Adrenal gland (tissue), 19 donors: ENCODE measurements at places on chromosomes 6 and 20. TPM values are rescaled to one million over a fixed set of nuclear protein-coding genes. Genes with fewer than 3 reads are reported as not detected.

The TTLL9 gene
- 0.40 TPM for polyA plus RNA-seq

GRCh38 chr6:11367638-11368199 is 135.3 kb upstream of the NEDD9 start:
- DNase-seq = no peak

- DNase-seq = no peak
Observed at GRCh38 chr6:43367245-43367984, 2.0 kb downstream of the ZNF318 start.

DNA sequence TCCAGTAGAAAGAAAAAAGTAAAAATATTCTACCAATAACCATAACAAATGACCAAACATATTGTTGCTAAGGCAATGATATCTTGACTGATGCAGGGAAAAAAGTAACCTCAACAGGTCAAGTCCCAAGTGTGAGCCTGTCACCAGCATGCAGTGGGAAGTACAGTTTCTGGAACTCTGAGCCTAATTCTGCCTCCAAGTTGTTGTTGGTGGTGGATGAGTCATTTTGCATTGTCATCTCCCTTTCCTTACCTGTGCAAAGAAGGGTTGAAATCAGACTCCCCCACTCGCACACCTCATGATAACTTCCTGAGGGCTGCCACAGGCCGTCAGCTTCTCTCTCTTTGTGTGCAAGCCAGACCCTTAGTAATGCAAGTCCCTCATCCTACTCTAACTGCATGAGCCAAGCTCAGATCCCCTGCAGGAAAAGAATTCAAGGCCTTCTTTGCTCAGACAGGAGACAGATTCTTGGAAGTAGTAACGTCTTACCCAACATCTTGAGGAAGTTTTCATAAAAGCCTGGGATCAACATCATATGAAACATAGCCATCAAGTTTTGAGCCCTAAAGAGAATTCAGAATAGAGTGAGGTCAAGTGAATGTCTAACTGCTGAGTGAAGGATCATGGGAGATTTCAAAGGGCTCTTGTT is 207.6 kb upstream of the FOXA2 start:
- no peak for DNase-seq

The MAP1LC3A gene
- 118 TPM for polyA plus RNA-seq

The MLIP gene
- 0.88 TPM for polyA plus RNA-seq

GRCh38 chr20:50625986-50626677 is 65.2 kb downstream of the RIPOR3 start:
- peak; percentile 56 for DNase-seq

DNA sequence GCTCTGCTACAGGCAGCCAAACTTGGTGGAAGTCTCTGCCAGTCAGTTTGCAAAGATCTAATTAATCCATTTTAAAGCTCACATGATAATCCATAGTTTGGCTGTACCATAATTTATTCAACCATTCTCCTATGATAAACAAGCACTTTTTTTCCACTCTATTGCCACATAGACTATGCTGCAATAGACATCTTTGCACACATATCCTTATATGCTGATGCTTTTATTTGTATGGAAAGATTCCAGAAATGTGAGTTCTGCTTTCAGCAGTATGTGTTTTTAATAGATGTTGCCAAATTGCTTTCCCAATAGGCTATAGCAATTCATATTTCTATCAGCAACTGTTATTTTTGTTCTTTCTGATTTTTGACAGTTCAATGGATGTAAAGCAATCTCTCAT is 628.0 kb downstream of the KIF16B start:
- DNase-seq = no peak

The EYA2 gene
- polyA plus RNA-seq = 2.2 TPM

The FAM209B gene
- polyA plus RNA-seq = 0.80 TPM

The CRISP3 gene
- polyA plus RNA-seq = 0.07 TPM

GRCh38 chr6:38509713-38510112 is 130.0 kb downstream of the BTBD9 start:
- DNase-seq = no peak

DNA sequence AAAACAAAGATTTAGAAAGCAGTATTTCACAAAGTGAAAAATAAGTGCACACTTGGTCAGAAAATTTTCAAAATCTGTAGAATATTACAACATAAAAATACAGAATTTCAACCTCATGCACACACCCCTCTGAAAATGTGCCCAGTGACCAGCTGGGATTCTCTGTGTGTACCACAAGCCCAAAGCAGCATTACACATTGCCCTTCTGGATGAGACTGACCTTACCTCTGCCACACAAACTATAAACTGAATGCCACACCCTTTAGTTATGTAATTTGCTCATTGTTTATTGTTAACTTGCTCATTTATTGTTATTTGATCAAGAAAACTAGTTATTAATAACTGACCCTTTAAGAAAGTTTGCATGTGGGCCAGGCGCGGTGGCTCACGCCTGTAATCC is 303.0 kb downstream of the FOXC1 start:
- no peak for DNase-seq

DNA sequence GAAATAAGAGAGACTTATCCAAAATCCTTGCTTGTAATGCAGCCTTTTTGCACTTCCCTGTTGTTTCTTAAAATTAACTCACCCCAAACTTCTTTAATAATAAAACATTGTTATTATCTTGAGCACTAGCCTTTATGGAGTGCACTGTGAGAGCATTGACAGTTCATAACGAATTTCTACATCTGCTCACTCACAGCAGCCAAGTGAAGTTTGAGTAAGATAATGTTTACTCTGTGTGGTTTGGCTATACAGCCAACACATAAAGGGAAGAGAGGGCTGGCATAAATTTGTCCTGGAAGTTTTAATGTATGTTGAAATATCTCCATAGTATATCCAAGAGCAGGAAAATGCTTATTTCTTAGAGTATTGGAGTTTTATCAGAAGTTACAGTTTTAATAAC is 227.9 kb downstream of the FRK start:
- no peak for DNase-seq

DNA sequence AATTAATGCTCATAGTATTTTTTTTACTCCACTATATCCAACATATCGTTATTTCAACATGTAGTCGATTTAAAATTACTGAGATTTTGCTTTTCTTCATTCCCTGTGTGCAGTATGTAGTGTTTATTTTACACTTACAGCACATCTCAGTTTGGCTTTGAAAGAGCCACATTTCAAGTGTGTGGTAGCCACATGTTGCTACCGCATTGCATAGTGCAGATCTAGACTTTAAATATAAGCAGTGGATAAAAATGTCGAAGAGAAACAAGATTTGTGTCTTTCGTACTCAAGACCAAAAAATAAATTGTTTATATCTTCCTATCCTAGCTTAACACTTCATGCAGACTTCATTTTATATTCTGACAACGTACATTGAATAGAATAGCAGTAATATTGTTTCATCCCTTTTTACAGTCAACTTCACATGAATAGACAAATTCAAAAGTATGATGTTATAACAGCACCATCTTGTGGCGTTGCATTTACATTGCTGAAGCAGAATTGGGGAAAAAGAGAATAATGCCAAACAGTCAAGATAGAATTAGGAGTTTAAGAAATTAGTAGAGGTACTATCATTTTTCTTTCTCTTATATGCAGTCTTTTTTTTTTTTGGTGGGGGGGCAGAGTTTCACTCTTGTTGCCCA is 29.9 kb downstream of the FBXO5 start:
- no peak for DNase-seq

- DNase-seq = no peak
Observed at GRCh38 chr20:22207280-22207679, 377.1 kb downstream of the FOXA2 start.
